MM.1S (cell line): ENCODE measurements at places on chromosomes 2 and 18.

DNA sequence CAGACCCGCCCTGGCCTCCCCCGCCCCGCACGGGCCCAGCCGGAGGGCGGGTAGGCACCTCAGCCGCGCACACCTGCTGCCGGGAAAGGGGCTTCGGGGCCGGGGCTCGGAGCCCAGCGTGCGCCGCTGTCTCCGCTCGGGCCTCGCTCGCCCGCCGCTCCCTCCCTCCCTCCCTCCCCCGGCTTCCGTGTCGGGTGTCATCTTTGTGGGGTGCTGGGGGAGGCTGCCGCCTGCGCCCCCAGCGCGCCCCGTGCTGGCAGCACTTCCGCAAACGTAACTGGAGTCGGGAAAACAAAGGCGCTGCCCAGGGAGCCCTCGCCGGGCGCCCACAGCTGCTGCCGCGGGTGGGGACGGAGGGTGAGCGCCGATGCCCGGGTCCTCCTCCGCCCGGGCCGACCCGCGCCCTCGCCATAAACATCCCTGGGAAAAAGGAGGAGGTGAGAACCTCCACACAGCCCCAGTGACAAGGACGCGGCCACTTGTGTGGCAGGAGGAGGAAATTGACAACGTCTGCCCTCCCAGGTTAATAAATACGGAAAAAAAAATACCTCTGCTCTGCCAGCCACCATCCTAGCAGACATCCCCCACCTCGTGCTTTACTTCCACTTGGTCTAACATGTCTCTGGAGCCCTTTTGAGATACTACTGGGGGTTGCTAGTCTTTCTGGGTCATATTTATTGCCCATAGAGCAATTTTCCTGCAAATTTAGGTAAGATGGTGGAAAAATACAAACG lies 550 bp downstream of the MFSD6 start:
- peak; percentile 67 for DNase-seq

DNA sequence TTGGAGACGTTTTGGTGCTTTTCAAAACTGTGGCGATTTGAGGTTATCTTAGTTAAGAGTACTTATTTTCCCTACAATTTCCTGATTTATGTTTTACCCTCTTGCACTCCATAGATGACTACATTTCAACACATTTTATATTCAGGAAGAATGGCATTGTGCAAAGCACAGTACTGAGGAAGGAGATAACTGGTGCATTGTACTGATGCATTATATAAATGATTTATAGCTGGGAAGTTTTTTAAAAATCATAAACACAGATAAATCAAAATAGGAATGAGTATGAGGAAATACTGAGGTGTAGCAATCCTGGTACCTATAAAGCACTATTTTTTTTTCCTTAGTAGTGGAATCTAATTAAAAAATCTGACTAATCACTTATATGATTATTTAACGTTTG lies 5.6 kb downstream of the REL start:
- no peak for DNase-seq

DNA sequence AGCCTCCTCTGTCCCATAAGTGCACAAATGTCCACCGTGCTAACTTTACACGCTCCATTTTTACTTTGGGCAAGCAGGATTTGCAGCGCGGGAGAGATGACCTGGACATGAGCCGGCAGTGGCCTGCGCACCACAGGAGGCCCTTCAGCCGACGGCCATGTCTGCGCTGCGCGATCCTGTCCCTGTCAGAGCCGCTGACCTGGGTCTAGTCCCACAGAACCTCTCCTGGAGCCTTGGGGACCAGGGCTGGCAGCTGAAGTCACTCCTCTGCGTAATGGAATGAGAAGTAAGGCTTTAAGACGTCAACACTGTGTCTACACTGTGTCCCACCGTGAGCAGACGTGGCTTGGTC lies 29.6 kb downstream of the ADI1 start:
- DNase-seq = no peak

DNA sequence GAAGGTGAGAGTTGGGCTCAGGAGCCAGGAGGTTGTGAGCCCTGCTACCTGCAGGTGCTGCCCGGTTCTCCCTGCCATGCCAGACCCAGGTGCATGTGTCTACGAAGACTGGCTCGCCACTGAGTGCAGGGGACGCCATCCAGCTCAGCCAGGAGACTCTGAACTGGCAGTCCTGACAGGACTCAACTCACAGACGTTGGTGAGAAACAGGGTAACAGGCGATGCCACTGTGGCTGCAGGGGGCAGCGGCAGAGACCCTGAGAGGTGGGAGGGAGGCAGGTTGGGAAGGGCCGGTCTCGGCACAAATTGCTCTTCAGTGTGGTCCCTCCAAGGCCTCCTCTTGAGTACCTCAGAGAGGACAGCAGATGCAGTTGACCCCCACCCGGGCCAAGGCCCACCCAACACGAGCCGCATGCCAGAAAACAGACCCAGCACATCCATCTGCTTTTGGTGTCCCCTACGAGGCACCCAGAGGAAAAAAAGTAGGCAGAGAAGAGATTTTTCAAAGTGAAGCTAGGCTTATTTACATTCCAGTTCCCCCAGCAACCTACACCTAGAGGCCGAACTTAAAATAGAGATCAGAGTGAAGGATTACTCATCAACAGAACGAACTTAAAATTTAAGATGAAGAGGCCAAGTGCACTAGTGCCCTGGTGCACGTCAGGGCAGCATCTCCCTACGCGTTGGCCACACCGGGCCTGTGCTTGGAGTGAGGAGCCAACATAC lies 184.8 kb downstream of the SEPTIN10 start:
- DNase-seq = no peak

GRCh38 chr2:235146871-235147565 lies 195.2 kb downstream of the SH3BP4 start:
- DNase-seq = no peak

- no peak for DNase-seq
Observed at GRCh38 chr18:26928670-26929313, 63.3 kb upstream of the AQP4 start.

- DNase-seq = no peak
Observed at GRCh38 chr2:164066095-164066494, 330.3 kb upstream of the FIGN start.

DNA sequence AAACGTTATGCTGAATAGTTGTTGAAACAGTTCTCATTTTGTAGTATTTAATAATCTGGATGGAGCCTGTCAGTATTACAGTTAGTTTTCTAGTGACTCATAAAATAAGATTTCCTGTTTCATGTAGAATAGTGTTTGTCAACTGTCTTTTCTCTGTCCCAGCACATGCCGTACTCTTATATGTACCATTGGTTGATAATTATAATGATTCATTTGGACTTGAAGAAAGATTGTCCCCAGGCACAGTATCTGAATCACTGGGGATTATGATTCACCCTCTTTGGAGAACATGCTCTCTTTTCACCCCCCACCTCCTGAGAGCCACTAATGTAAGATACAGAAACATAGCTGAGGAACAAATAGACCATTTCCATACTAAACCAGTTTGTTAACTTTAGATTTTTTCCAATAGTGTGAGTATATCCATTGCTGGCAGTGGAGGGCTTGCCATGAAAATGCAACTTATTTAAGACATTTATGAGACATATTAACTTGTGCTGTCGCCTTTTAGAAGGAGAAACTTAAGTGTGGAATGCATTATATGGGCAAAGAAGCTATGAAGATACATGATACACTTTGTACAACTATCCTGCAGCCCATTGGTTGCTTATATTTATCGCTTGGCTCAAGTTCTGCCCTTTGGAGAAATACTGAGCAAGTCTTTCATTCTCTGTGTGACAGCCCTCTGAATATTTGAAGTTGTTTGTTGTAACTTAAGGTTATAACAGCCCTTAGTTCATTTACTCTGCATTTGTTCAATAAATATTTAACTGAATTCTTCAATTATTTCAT lies 12.4 kb downstream of the COPS8 start:
- no peak for DNase-seq

GRCh38 chr2:134375935-134376334 lies 122.1 kb downstream of the MGAT5 start:
- DNase-seq = no peak

GRCh38 chr2:71613953-71614925 lies 160.9 kb downstream of the DYSF start:
- DNase-seq = no peak

GRCh38 chr2:70498528-70498927 lies 55.1 kb downstream of the TGFA start:
- DNase-seq = peak; percentile 72

DNA sequence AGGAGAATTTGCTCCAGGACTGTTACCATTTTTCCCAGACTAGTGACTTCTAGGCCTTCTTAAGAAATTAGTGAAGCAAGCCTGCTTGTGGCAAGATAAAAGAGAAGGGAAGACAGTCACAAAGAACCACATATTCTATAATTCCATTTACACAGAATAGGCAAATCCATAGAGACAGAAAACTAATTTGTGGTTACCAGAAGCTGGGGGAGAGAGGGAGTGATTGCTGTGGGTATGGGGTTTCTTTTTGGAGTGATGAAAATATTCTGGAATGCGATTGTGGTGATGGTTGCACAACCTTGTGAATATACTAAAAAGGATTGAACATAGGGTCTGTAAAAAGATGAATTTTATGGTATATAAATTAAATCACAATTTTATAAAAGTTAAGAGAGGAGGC lies 37.5 kb upstream of the SIX2 start:
- no peak for DNase-seq

- no peak for DNase-seq
Observed at GRCh38 chr2:22027345-22028005, 903.7 kb downstream of the TDRD15 start.

- DNase-seq = no peak
Observed at GRCh38 chr2:217444932-217445331, 557.9 kb downstream of the TNS1 start.

DNA sequence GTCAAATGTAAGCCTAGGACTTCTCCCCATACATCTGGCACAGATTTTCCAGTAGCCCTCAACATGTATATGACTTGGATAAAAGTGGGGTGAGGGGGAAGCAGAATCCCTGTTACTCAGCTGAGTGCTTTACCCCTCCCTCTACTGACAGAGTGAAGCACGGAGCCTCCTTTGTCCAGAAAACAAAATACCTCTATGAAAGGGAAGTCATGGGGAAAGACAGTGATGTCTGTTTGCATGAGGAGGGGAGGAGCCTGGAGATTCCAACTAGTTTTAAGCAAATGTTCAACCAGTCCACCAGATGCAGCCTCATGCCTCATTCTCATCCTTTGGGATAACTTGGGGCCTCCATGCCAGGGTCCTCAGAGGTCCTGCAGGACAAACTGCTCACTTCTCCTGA lies 203.9 kb downstream of the SMAD2 start:
- no peak for DNase-seq

DNA sequence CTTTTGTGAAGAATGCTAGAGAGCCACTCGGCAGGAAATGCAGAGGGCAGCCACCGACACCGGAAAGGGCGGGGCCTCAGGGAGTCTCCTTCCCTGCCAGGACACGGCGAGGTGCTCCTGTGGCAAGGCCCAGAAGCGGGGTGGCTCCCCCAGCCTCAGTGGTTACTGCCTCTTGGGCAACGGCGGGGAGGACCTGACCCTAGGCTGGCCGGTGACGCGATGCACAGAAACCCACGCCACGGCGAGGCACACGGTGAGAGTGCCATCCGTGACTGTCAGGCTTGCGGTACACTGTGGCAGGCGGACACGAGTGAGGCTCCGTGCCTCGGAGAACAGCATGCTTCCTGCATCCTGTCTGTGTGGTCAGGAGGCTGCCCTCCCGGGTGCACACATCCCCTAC lies 47.8 kb downstream of the ZAP70 start:
- no peak for DNase-seq

- no peak for DNase-seq
Observed at GRCh38 chr2:182593394-182593975, 122.6 kb upstream of the DNAJC10 start.

- no peak for DNase-seq
Observed at GRCh38 chr2:44949329-44950151, 8.0 kb downstream of the SIX3 start.

DNA sequence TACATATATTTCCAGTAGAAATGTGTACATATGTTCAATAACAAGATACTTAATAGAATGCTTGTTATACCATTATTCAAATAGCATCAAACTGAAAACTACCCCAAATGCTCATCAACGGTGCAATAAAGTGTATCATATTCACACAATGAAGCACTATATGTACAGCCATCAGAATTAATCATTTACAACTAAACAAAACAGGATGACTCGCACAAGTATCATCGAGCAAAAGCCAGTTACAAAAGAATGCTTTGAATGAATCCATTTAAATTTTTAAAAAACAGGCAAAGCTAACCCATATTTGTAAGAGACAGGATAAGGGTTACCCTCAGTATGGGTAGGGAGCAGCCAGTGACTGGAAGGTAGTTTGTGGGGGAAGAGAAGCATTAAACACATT lies 132.8 kb upstream of the PDE1A start:
- DNase-seq = no peak

DNA sequence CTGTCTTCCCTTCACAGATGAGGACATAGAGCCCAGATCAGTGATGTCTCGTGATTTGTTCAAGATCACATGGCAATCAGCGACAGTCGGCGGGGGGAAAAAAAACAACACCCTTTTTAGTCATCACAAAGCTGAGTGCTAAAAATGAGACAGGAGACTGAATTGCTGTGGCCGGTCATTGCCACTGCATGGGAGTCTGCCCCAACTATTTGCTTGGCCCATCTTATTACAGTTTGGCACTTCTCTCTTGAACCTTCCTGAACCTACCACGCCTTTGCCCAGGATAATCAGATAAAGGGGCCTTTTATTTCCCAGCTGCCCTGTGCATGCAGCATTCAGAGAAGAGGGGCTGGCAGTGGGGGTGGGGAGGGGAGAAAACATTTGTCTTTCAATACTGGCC lies 42.7 kb downstream of the SETBP1 start:
- DNase-seq = no peak

DNA sequence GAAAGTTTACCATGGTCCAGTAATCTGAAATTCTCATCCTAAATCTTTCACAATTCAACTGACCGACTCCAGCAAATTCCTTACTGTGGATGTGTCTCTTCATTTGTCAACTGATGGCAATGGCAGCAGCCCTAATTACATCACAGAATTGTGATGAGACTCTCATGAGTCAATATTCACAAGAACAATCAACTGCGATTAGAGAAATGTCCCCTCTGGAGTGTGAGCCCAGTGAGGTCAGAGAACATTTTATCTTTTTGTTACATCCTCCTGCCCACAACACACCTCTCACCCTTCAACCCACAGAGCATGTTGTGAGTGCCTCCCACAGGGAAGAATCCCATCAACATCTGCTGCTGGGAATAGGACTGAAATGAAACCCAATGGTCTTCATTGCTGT lies 73.6 kb downstream of the CD226 start:
- DNase-seq = no peak

DNA sequence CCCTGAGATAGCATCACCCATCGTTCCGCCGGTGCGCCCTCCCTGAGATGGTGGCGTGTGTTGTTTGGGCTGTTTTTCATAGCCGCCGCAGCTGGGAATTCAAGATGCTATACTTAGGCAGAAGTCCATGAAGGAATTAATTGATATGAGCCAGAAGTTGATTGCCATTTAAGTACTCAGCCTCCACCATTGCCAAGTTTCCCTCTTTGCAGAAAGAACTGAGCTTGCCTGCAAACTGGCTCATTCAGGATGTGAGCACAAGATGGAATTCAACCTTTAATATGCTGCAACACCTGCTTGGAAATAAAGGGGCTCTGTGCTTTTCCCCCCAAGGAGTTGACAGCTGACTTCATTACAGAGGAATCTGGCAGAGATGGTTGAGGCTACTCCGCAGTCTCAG lies 295.5 kb downstream of the ZNF521 start:
- no peak for DNase-seq

- DNase-seq = no peak
Observed at GRCh38 chr2:189515264-189515663, 65.3 kb downstream of the SLC40A1 start.
